ENCODE measurements at places on chromosomes 1 and 21.

GRCh38 chr1:224497714-224498573 is 63.3 kb upstream of the WDR26 start:
- no peaks in the 10 kb centered on the region for H3K36me3 ChIP-seq
- H3K4me3 ChIP-seq, result no peak overlapping the region
- DNase-seq, result peak; percentile 74
- no peaks in the 10 kb centered on the region for H3K27me3 ChIP-seq

DNA sequence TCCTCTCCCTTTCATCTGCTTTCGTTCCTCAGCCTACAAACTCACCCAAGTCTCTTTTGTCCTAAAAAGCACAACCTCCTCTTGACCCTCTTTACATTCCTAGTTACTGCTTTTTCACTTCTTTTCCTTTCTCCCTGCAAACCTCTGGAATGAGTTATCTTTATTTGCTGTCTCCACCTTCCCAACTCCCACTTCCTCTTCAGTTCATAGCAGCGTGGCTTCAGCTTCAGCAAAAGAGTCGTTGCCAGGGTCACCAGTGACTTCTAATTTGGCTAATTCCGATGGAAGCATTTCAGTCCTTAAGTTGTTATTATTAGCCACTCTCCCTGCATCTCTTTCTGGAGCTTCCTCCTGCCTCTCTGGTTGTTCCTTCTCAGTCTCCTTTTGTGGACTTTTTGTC is 6.2 kb upstream of the TMEM54 start:
- H3K27ac ChIP-seq, result no peak overlapping the region
- no peaks in the 10 kb centered on the region for H3K36me3 ChIP-seq
- DNase-seq, result no peak
- H3K4me1 ChIP-seq, result no peaks in the 10 kb centered on the region

GRCh38 chr1:104878203-104878909 is 1128.7 kb downstream of the AMY1C start:
- DNase-seq, result no peak
- no peaks in the 10 kb centered on the region for H3K27me3 ChIP-seq
- no peak overlapping the region for H3K4me3 ChIP-seq

DNA sequence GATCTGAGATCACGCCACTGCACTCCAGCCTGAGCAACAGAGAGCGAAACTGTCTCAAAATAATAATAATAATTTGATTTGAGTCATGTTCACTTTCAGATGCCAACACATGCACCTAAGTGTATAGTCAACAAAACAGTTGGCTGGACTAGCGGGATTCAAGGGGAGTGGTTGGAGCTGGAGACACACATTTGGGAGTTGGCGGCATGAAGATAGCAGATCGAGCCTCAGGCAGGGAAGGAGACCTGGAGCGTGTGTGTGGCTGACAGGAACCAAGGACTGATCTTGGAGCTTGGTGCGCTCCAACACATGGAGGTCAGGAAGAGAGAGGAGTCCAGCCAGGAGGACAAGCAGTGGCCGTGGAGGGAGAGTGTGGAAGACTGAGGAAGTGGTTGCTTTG is 14.6 kb upstream of the PGD start:
- no peaks in the 10 kb centered on the region for H3K27me3 ChIP-seq
- no peak overlapping the region for H3K27ac ChIP-seq
- H3K4me3 ChIP-seq, result no peak overlapping the region
- no peaks in the 10 kb centered on the region for H3K36me3 ChIP-seq
- peaks cover 19% of the 10 kb centered on the region for H3K4me1 ChIP-seq

DNA sequence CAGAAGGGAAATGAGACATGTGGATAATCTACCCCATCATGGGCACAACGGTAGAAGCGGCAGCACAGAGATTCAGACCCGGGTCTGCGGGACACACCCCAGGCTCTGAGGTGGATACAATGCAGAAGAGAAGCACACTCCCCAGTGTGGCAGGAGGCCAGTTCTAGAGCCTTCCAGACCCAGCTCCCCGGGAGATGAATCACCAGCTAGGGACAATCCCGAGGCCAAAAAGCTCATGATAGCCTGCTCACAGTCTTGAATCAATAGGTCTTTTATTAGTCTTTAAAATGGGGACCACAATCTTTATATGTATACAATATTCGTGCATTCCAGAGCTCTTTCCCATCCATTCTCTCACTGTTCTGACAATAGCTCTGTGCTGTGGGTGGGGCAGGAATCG is 57.3 kb upstream of the DIRAS3 start:
- no peaks in the 10 kb centered on the region for H3K27me3 ChIP-seq
- DNase-seq, result peak; percentile 27
- no peaks in the 10 kb centered on the region for H3K36me3 ChIP-seq
- no peak overlapping the region for H3K4me3 ChIP-seq

DNA sequence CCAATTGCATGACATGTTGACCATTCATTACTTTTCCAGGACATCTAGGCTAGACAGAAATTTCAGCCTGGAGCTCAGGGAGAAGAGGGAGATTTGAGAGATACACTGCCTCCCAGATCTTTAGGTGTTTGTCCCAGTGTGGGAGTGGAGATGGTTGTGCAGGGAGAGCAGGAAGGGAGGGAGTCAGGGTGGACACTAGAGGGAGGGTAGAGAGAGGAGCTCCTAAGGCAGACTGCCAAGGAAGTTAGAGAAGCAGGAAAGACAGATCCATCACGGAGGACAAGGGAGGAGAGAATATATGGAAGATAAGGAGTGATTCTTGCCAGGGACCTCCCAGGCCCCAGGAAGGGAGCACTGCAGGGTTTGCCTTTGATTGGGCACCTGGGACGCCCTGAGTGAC is 8.7 kb downstream of the CDCA8 start:
- H3K4me1 ChIP-seq, result no peaks in the 10 kb centered on the region
- no peak for DNase-seq
